Osteoblast (primary cell): ENCODE measurements at places on chromosomes 1 and 21.
A peak's percentile ranks its signal among the peaks of the same experiment; 100 is the strongest.

GRCh38 chr1:116343019-116343418, 30.0 kb upstream of the ATP1A1 start:
- no peak for DNase-seq

DNA sequence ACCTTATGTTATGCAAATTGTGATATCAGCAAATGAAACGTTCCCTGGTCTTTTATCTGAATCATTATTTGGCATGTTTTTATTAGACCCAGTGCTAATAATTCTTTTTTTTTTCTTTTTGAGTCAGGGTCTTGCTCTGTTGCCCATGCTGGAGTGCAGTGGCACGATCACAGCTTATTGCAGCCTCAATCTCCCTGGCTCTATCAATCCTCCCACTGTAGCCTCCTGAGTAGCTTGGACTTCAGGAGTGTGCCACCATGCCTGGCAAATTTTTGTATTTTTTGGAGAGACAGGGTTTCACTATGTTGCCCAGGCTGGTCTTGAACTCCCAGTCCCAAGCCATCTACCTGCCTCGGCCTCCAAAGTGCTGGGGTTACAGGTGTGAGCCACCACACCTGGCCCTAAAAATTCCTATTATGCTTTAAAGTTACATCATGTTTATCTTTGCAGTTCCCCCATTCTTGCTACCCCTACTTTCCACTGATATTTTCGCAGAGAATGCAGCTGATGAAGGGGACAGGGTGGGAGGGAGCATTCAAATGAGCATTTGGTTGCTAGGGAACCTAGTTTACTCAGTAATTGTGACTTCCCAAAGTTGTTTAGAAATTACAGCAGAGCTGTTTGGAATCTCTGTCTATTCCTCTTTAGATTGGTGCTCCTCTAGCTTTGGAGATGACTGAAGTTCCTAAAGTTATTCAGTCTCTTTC, 18.4 kb downstream of the C1orf21 start:
- DNase-seq: no peak

- DNase-seq: no peak
Observed at GRCh38 chr1:232421143-232421796, 208.7 kb downstream of the SIPA1L2 start.

GRCh38 chr21:27954543-27955165, 987.8 kb upstream of the ADAMTS5 start:
- DNase-seq: peak; percentile 6

- DNase-seq: no peak
Observed at GRCh38 chr1:155529109-155529508, 33.5 kb downstream of the ASH1L start.

- no peak for DNase-seq
Observed at GRCh38 chr1:34754964-34755637, at the start of gene GJB5. GJB5 (plus strand) TSS chr1:34755047; CDS start chr1:34757331, 2,284 bp downstream.

- DNase-seq: peak; percentile 91
Observed at GRCh38 chr1:12541274-12542137, 76.5 kb downstream of the DHRS3 start.

GRCh38 chr1:117371441-117372151, 4.3 kb downstream of the MAN1A2 start:
- no peak for DNase-seq

DNA sequence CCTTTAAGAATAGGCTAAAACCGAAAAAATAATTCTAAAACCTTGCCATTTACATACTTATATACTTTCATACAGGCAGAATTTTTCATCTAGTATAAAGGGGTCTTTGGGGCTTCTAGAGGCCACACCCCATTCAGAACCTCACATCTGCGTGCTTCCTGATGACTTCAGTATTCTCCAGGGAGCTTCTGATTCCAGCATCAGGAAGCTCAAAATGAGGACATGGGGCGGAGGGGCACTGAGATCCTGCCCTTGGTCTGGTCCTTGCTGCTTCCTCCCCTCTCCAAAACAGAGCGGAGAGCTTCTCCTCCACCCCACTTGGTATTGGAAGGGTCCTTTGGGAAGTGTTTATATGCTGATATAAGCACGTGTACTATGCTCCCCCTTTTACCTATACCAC, 13.8 kb downstream of the PAX7 start:
- DNase-seq: peak; percentile 84

- no peak for DNase-seq
Observed at GRCh38 chr1:59669752-59670312, 144.9 kb upstream of the HOOK1 start.

GRCh38 chr1:192151176-192151575, 7.1 kb upstream of the RGS18 start:
- no peak for DNase-seq

- no peak for DNase-seq
Observed at GRCh38 chr21:42404539-42404938, 837 bp downstream of the UBASH3A start.

DNA sequence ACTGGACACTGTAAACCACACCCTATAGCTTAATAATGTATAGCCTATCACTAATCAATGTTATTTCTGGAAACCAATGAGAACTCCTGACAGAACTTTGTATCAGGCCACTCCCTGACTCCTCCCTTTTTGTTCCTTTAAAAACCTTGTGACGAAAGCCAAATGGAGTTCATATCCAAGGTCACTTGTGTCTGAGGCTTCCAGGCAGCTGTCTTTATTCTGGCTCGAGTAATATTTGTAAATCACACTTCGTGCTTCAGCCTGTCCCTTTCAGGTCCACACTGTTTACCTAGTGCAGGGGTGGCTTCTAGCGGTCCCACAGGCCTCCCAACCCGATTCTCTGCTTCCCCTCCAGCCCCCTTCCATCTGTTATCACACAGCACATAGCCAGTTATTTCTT, 16.2 kb upstream of the CAPN9 start:
- DNase-seq: no peak

DNA sequence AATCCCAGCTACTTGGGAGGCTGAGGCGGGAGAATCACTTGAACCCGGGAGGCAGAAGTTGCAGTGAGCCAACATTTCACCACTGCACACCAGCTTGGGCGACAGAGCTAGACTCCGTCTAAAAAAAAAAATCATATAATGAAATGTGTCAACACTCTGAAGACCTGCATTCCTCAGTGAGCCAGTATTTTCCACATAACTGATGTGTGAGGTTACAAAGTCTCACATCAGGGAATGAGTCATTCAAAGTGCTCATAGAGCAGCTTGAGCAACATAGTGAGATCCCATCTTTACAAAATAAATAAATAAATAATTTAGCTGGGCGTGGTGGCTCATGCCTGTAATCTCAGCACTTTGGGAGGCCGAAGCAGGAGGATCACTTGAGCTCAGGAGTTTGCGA, 65.5 kb downstream of the CASZ1 start:
- DNase-seq: peak; percentile 93

DNA sequence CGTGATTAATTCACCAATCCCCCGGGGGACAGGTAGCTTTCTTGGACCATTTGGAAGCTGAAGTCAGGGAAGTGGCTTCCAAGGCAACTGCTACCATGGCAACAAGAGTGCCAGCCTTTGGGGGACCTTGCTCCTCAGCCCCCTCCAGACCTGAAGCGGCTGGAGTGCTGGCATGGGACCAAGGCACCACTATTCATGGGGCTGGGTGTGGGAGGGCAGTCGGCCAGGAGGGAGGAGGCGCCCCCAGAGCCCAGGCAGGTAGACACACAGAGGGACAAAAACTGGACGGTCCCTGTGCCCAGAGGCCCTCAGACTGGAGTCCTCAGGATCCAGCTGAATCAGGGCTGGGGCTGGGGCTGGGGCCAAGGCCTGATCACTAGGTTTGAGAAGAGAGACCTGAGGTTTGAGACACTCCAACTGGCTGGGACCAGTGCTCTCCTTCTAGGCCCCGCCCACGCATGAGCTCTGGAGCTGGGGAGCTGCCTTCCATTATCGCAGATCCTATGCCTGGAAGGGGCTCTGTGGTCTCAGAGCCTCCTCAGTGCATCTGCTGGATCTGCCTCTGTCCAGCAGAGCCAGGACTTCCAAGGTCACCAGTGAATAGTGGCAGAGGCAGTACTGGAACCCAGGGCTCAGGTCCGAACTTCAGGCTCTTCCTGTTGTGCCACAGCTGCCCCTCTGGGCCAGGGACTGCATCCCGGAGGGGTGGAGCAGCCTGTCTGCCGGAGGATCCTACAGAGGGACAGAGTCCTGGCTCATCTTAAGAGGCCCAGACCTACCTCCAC, 3.3 kb upstream of the KNCN start:
- no peak for DNase-seq

- peak; percentile 10 for DNase-seq
Observed at GRCh38 chr1:81967951-81968350, 167.2 kb downstream of the ADGRL2 start.

- DNase-seq: no peak
Observed at GRCh38 chr1:184395370-184395769, 8.5 kb downstream of the C1orf21 start.

DNA sequence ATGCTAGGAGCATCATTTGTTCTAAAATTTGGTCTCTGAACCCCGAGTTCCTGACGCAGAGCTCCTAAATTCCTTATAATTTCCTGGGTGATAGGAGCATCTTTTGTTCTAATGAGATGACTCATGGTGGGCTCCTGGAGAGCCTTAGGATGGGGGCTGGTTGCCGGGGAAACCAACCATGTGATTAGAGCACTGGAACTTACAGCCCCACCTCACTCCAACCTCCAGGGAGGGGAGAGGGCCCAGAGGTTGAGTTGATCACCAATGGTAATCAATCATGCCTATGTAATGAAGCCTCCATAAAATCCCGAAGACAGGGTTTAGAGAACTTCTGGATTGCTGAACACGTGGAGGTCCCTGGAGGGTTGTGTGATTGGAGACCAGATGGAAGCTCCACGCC, 7.7 kb downstream of the SHISAL2A start:
- DNase-seq: no peak
